HAP-1 (cell line): ENCODE measurements at places on chromosomes 7 and 10.
A peak's percentile ranks its signal among the peaks of the same experiment; 100 is the strongest.

- DNase-seq = peak; percentile 84
These were observed 23.5 kb downstream of the ASB4 start for GRCh38 chr7:95509199-95509598.

GRCh38 chr7:129771201-129771927, 159.8 kb downstream of the NRF1 start:
- no peak for DNase-seq

DNA sequence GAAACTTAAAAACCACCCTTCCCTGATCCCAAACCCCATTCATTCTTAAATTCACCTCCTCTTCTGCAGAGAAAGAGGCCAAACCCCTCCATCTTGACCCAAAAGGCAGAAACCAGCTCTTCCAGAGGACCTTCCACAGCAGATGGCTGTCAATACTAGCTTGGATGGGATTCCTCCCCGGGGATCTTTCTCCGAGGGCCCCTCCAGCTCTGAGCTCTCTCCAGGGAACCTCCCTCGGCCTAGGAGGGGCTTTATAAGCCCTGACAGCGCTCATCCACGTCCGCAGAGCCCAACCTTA, 5.4 kb downstream of the TNRC18 start:
- DNase-seq = no peak

DNA sequence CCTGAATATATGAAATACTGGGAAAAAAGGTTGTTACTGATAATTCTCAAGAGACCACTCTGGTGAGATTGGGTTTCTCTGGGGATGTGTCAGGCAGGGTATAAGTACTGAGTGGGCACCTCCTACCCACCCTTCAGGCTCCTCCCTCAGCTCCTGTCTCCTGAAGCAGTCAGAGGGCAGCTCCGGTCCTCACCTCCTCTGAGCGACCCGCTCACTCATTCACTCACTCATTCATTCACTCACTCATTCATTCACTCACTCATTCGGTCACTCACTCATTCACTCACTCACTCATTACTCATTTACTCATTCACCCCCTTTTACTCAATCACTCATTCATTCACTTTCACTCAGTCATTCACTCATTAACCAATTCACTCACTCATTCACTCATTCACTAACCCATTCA, 6.9 kb upstream of the PFKP start:
- no peak for DNase-seq

- no peak for DNase-seq
These were observed 33.8 kb downstream of the JAKMIP3 start for GRCh38 chr10:132099389-132100090.

DNA sequence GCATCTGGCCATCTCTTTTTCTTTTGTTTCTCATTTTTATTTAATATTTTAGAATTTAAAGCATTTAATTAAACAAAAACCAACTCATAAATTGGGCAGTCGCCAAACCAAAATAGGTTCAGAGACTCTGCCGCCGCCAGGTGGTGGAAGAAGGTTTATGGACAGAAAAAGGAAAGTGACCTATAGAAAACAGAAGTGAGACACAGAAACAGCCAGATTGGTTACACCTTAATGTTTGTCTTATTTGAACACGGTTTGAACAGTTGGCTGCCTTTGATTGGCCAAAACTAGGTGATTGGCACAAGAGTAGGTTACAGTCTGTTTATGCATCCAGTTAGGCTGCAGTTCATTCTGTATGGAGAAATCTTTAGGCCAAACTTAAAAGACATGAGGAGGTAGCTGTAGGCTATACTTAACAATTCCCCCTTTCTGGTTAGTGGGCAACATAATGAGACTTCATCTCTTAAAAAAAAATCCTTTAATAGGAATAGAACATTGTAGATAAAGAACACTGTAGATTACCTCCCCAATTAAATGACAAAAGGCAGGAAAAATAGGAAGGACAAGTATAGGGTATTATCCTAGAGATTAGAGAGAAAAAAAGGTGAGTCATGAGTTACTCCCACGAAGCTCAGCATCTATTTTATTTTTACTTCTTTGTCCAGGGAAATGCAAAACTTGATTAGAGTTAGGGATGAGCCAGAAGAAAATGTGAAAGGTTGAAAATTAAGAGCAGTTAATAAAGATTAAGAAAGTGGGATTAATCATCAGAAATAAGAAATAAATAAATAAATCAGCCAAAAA, 23.9 kb upstream of the CYCS start:
- DNase-seq = peak; percentile 94

DNA sequence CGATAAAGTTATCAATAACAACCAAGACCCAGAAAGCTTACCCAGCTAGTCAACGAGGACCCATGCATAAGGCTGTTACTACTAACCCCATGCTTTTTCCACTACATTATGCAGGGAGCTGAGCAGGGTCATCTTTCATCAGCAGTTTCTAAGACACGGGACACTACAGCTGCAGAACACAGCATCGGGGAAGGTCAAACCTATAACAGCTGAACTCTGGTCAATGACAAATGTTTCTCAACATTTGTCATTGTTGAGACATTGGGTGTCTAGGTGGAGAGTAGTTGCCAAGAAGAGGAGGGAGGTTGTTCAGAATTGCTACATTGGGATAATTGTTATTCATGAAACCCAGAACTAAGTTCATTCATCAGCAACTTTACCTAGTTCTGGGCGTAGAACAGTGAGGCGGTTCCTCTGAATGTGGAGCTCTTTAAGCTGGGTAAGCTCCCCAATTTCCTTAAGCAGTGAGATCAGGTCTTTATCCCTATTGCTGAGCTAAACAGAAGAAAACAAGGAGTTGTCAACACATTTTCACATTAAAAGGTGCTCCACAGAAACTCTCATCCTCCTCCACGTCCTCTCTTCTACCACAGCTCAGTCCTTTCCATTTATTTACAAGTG, 105.6 kb downstream of the ZNF22 start:
- DNase-seq = no peak

DNA sequence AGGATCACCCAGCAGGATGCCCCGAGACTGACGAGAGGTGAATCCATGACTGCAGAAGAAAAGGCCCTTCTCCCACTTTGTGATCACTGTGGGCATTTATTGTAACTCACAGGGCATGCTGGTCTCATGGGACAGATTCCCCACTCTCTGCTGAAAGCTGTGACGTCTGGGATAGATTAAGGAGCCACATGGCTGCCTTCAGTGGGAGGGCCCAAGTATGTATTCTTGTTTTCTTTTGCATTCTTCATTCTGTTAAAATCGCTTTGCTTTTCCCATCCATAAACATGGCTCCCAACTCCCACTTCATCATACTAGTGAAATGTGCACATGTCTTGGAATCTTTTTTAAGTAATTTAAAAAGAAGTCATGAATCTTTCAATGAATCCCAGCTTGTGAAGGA, 67.2 kb downstream of the FAM107B start:
- DNase-seq = no peak

DNA sequence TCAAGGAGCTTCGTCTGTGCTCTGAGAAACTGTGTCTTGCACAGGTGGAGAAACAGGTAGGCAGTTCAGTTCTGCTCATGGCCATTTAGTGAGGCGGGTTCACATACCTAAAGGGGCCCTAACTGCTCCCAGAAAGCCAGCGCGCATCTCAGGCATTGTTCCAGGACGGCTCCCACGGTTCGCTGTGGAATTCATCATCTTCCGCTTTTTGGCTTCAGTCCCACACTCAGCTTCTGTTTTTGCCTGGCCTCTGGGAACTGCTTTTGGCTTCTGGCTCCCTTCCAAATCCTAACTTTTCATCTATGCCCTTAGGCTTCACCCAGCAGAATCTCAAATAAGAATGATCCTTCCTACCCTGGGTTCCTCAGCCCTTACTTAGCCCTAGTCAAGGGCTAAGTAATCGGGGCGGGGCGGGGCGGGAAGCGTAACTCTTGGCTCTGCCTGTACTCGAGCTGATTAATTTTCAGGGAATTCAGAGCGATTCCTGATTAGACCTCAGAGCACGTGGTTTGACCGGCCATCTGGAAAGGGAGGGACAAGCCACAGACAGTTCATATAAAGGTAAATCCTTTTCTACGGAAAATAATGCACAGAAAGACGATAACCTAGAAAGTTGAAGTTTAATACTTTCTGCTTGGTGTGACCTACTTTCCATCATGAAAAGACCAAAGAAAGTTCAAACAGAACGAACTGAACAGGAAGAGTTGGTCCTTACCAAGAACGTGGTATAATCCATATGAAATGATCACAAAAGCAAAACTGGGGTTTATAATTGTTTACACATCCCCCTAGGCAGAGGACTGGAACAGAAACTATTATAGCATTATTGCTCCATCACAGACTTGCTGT, 105.7 kb downstream of the ST8SIA6 start:
- peak; percentile 40 for DNase-seq

GRCh38 chr10:64039198-64039597, 518.0 kb downstream of the REEP3 start:
- no peak for DNase-seq

DNA sequence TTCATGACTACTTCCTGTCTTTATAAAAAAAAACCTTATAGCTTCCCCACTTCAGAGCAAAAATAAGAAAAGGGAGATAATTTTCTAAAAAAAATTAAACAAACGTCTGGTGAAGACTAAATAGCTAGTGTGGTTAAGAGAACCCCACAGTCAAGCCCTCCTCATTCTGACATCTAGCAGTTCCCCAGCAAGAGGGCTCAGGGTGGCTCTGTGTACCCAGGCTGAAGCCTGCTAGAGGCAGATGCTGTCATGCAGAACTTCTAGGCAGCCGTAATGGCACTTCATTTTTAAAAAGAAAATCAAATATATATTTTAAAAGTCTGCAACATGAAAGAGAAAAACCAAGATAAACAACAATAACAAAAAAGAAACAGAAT, 223.1 kb upstream of the KLF14 start:
- DNase-seq = no peak

- DNase-seq = no peak
These were observed 26.1 kb downstream of the IL15RA start for GRCh38 chr10:5951167-5951711.

DNA sequence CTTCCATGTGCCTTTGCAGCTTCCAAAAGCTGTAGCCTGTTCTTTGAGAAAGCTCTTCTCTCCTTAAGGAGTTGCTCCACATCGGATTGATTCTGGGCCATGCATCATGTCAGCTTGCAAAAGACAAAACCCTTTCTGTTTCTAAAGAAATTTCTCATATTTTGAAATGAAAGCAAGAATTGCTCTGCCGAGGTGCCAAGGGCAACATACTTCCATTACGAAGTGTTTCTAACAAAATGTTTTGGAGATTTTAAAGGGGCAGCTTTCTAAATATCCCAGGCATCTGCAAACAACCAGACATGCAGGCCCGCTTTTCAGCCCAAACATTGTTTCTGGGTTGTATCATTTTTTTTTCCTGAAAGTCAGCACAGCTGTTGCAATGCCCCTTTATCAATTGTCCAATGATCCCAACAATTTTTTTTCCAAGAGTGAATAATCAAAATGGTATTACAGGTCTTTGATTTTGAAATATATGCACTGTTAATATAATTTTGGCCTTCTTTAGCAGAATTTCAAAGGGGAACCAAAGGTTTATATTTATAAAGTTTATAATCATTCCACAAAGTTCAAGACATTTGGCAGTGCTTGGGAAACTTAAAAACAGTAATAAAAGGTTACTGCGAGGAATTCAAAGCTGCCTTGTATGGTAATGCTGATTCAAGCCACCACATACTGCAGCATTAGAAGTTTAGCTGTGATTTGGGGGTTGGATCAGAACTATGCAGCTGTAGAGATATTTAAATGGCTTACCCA, 61.0 kb downstream of the TES start:
- no peak for DNase-seq

GRCh38 chr10:90947030-90947960, 26.4 kb upstream of the ANKRD1 start:
- DNase-seq = no peak

DNA sequence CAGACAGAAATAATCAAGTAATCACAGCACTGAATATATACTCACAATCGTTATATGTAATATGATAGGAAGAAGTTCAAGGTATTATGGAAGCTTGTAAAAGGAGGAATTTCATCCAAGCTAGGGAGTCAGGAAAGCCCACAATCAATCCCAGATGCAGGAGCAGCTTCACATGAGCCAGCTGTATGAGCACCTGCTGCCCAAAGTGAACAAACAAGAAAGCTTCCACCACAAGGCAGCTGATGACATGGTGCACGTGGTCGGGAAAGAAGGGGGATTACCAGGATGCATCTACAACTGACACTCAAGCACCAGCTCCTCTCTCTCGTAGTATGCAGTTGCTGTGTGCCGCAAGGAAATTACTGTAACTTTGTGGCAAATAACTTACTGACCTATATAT, 225.2 kb downstream of the XPNPEP1 start:
- no peak for DNase-seq

DNA sequence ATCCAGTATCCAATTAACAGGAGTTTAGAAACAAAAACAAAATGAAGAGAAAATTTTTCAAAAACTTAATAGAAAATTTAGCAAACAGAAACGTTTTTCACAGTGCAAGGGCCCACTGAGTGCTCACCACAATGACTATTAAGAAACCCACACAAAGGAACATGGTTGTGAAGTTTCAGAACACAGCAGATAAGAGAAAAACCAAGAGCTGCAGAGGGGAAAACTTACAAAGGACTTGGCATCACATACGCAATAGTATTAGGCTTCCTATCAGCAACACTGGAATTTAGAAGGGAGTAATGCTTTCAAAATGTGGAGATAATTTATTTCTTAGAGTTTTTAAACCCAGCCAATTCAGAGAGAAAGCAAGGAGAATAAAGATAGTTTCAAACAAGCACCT, 1.7 kb upstream of the C7orf25 start:
- DNase-seq = no peak

DNA sequence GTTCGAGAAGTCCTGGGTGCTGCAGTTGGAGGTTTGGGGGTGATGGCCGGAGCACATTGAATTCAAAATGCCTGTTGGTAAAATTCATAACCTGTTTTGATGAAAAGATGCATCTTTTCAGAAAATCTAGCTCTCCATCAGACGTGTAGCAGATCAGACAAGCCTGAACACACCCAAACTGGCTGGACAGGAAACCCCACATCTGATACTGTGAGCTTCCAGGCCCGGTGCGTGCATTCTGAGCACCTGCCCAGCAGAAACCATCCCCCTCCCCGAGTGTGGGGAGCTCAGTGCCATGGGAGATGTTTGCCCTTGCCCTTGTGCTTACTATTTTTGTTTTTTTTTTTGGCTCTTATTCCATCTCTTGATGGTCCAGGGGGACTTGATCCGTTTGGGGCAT, 417.1 kb downstream of the TCERG1L start:
- no peak for DNase-seq

DNA sequence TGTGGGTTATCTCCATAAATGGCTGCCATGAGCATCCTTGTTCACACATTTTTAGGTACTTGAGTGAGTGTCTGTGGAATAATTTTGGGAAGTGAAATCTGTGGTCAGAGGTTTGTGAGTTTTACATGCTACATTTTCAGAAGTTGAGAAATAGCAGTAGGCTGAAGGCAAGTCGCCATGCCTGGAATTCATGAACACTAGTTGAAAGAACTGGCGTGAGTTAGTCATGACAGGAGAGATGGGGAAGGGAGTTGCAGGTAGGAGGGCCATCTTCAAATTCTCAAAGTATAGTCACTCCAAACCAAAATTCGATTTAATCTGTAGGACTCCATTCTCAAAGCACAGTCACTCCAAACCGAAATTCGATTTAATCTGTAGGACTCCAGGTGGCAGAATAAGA, 89.6 kb downstream of the EGFR start:
- no peak for DNase-seq
